T-helper 9 cell (primary cell): ENCODE measurements at places on chromosomes 1 and 21.

- DNase-seq, result no peak
Measured at GRCh38 chr1:27542463-27543273, 52.7 kb upstream of the WASF2 start.

DNA sequence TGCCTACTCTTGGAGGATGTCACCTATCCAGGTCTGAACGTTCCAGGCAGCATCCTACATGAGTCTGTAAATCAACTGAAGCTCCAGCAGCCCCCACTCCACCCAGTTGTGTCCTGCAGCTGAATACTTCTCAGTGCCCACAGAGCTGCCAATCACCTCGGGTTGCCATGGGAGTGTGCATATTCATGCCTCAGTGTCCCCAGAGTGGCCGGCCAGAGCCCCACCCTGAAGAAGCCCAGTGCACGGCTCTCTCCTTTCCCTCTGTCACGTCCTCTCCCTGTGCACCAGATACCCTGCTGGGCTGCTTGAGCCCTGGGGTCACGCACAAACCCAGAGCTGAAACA lies 16.1 kb upstream of the GSTM4 start:
- DNase-seq, result no peak

DNA sequence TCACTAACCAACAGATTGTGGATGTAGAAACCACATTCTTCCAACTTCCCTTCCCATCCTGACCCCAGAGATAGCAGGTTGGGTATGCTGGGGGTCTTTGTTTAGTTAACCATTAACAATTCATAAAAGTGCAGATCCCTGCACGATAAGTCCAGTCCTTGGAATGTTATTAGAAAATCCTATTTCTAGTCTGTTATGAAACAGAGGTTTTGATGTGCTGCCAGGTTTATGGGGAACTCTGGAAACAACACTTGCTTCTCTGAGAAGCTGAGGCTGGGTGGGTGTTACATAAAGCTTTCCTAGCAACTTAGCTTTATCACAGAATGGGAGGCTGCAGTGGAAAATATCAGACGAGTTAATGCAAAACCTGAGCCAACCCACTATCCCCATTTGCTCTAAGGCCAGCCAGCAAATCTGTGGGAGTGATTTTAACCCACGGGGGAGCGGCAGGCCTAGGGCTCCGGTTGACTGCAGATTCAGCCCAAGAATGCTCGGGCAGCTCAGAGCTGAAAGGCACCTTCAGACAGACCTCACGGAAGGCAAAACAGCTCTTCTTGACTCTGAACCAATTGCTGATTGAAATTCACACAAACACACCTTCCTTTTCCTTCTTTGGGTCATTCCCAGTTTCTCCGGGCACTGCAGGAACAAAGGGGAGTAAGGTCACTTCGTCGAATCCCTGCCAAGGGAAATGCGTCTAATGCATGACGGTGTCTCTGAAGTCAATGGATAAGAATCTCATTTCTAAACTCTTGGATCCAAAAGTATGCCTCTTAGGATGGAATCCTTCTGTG lies 111.7 kb upstream of the IRF2BP2 start:
- DNase-seq, result no peak

GRCh38 chr21:32611471-32611997 lies 643 bp downstream of the CFAP298 start:
- peak; percentile 16 for DNase-seq

GRCh38 chr1:185062710-185063370 lies 17.5 kb downstream of the RNF2 start:
- no peak for DNase-seq

DNA sequence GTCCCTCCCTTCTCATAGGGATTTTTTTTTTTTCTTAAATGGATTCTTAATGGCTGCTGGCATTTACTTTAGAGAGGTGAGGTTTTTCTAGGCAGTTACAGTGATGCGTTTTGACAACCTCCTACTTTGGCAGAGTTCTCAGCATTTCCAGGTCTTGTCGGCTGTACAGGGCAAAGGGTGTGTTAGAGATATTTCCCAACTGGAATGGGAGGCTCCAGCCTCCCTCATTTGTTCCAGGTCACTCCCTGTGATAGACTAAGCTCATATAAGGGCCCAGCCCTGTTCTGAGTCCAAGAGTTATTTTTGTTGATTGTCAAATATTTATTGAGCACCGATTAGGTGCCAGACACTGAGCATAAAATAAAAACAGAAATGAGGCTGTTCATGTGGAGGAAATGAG lies 7.6 kb upstream of the XKR8 start:
- DNase-seq, result no peak

DNA sequence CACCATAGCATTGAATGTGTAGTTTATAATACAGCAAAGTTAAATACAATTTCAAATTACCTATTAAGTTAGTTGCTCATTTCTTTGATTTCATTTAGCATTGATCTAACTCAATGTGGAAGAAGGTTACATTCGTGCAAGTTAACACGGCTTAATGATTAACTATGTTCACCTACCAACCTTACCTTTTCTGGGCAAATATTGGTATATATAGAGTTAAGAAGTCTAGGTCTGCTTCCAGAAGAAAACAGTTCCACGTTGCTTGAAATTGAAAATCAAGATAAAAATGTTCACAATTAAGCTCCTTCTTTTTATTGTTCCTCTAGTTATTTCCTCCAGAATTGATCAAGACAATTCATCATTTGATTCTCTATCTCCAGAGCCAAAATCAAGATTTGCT lies at the start of gene ANGPTL3:
ANGPTL3 (plus strand) TSS at position 240 of the 400 bp plus-strand sequence; CDS start at position 287, 47 bp downstream.
- no peak for DNase-seq

DNA sequence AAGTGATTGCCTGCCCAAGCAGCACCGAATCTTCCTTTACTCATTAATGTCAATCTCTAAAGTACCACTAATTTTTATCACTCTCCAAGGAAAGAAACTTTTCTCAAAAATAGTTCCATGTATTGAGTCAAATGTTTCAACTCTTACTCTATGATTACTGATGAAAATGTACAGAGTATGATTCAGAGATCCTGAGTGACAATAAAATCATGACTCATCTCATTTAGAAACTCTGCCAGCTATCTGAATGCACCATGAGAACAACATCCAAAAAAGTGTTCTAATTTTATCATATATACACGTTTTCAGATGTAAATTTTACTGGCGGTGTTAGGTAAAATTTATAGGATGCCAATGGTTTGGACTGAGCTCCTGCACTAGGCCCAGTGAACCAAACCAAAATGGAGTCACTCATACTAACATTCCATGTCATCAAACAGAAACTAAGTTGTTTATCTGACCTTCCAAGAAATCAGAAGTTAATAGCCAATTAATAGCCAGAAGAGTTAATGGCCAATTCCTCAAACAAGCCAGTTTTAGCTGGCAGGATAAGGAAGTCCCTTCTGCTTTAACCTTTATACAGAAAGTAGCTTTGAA lies 22.6 kb downstream of the PLPPR5 start:
- DNase-seq, result no peak

- DNase-seq, result no peak
Measured at GRCh38 chr1:72284348-72285073, 2.2 kb upstream of the NEGR1 start.

DNA sequence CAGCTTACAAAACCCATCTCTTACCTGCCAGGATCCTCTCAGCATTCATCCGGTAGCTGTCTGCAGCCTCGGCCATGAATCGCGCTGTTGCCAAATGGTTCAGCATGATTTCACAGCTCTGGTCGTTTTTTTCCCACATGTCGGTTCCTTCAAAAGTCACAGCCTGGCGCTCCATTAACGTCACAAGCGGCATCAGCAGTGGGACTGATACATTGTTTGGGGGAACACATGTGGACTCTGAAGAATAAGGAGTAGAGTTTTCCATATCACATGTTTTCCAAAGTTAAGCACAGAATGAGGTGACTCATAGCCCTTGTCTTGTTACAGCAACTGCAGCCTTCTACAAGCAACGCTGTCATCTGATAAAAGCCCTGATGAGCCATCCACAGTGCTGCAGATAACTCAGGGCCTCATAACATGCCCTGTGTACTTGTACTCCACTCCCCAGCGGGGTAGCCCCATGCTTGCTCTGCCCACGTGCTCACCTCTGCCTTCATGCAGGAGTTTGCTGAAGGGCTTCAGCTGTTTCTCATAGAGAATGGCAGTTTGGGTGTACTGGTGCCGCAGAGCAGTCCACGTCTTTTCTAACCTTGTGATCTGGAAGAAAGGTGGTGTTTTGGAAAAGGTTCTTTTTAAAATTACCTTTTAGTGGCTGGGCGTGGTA lies 114.2 kb downstream of the BCAR3 start:
- no peak for DNase-seq

DNA sequence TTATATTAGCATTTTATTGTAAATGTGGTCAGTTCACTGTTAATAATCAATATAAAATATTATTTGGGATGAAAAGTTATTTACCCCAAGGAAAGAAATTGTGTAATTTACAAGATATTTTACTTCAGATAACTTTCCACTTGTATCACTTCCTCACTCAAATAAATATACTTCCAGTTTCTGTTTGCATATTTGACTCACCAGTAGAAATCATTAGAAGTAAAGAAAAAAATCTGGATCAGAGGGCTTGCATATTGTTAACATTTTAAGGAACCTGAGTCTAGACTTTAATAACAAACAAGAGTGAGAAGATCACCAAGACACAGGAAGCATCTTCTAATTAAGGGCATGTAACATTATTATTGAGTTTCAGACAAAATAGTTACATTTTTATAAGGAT lies 347 bp upstream of the KRTAP20-4 start:
- DNase-seq, result no peak

- no peak for DNase-seq
Measured at GRCh38 chr1:24311741-24312140, 7.4 kb upstream of the GRHL3 start.

DNA sequence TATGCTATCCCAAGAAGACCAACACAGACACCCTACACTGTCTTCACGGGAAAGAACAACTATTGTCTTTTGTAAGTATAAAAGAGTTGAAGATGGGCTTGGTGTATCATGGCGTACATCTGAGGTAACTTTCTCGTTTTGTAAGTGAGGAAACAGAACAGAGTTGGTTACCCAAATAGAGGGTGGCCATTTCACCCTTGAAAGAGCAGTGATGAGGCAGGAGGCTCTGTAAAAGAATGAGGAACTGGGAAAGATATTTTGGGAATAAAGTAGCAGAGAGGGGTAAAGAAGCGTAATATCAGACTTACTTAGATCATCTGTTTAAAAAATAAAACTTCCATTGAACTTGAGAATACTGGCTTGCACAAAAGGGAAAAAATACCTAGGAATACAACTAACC lies 18.9 kb downstream of the FCRL2 start:
- no peak for DNase-seq

GRCh38 chr1:95313527-95313926 lies 79.5 kb downstream of the RWDD3 start:
- no peak for DNase-seq

DNA sequence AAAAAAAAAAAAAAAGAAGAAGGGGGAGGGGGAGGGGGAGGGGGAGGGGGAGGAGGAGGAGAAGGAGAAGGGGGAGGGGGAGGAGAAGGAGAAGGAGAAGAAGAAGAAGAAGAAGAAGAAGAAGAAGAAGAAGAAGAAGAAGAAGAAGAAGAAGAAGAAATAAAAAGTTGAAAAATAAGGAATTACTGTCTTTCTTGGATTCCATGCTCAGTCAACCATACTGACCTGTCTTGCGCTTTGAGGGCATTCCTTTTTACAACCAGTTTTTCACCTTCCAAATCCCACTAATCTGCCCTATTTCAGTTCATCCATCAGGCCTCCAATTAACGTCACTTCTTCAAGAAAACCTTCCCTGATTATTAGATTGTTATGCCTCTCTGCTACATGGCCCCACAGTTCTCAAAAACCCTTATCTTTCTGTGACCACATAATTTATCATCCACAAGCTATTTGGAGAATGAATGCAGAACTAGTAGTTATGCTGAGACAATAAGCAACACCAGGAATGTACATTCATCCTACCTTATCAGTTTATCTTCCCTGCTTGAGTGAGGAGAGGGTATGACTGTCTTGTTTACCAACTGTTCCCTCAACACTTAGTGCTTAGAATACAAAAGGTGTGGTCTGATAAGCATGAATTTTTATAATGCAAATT lies 57.5 kb upstream of the GUCA2A start:
- no peak for DNase-seq

GRCh38 chr21:44987886-44988606 lies 48.2 kb downstream of the SLX9 start:
- DNase-seq, result no peak

DNA sequence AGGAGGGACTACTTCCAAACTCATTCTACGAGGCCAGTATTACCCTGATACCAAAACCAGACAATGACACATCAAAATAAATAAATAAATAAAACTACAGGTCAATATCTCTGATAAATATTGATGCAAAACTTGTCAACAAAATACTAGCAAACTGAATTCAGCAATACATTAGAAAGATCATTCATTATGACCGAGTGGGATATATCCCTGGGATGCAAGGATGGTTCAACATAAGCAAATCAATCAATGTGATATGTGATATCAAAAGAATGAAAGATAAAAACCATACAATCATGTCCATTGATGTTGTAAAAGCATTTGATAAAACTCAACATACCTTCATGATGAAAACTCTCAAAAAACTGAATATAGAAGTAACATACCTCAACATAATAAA lies 36.7 kb downstream of the NME7 start:
- DNase-seq, result no peak

- DNase-seq, result no peak
Measured at GRCh38 chr1:248810727-248811513, 14.8 kb downstream of the SH3BP5L start.

DNA sequence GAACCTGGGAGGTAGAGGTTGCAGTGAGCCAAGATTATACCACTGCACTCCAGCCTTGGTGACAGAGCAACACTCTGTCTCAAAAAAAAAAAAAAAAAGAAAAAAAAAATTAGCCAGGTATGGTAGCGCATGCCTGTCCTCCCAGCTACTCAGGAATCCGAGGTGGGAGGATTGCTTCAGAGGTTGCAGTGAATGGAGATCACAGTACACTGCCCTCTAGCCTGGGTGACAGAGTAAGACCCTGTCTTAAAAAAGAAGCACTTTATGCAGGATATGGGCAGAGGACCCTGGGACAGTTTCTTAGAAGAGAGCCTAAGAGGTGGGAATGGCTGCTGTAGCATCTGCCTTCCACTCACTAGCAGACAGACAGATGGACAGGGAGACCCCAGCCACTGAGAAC lies 23.0 kb downstream of the IQGAP3 start:
- DNase-seq, result no peak

DNA sequence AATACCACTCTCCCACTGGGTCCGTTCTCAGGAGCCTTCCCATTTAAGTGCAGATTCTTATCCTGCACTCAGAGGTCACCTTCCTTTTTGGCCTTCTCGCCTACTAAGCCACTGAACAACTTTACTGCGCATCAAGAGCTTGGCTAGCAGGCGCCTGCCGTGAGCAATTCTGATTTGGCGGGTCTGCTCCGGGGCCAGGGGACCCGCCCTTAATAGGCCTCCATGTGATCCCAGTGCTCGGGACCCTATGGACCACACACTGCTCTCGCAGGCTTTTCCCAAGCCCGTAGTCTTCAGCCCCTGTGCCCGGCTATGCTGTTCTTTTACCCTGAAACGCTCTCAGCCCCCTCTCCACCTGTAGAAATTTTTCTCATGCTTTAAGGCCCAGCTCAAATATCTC lies 45.1 kb downstream of the BCL9 start:
- no peak for DNase-seq

- DNase-seq, result no peak
Measured at GRCh38 chr1:183733715-183734114, 71.2 kb upstream of the RGL1 start.
